ENCODE measurements at places on chromosomes 3 and 15.

DNA sequence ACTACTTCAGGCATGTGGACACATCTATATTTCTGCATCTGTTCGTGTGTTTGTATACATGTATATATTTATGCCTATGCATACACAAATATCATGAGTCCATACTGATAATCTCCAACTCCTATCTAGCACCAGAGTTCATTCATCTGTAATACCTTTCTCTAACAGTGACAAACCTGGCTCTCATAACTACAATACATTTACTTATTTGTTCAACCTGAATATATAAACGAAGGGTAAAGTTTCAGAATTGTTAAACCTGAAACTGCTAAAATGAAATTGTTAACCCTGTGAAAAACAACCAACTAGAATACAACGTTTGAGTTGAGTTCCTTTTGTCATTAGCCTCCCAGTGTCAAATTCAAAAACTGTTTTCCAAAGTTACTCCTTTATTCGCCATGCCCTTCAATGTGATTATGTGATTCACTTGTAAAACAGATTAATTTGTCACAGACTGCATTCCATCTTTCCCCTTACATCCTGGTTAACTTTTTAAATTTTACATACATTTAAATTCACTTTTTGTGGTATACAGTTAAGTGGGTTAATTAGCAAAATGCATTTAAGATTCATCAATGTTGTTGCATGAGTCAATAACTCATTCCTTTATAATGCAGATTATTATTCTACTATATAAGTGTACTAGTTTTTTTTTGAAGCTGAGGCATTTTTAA lies 58.5 kb downstream of the PIK3R4 start:
- no peak for DNase-seq

GRCh38 chr3:7506606-7507180 lies 645.8 kb downstream of the GRM7 start:
- DNase-seq: no peak

DNA sequence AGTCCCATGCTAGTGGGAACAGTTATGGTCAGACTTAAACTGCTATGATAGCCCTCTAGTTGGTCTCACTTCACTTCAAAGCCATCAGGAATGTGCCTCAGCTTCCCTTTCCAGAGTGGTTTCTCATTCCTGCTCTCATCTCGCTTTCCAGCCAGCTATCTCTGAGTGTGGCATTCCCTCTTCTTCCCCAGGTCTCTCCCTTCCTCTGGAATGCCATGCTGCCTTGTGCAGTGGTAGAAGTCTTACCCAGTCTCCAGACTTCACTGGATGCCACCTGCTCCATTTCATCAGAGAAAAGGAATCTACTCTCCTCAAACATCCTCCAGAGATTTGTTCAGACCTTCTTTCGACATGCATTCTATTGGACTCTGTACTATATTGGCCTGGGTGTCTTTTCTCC lies 83.0 kb downstream of the AGBL1 start:
- DNase-seq: no peak

- DNase-seq: no peak
Observed at GRCh38 chr3:121834157-121834670, 646 bp downstream of the IQCB1 start.
